ENCODE measurements at places on chromosomes 7 and 10. TPM values are rescaled to one million over a fixed set of nuclear protein-coding genes. Genes with fewer than 3 reads are reported as not detected.

The LEP gene
- total RNA-seq: not detected

GRCh38 chr7:67309764-67310549, 313.3 kb downstream of the TYW1 start:
- H3K4me3 ChIP-seq: no peak overlapping the region
- no peak for DNase-seq
- no peaks in the 10 kb centered on the region for H3K4me1 ChIP-seq
- H3K27ac ChIP-seq: no peak overlapping the region

The UPK3BL1 gene
- 22.6 TPM for total RNA-seq

DNA sequence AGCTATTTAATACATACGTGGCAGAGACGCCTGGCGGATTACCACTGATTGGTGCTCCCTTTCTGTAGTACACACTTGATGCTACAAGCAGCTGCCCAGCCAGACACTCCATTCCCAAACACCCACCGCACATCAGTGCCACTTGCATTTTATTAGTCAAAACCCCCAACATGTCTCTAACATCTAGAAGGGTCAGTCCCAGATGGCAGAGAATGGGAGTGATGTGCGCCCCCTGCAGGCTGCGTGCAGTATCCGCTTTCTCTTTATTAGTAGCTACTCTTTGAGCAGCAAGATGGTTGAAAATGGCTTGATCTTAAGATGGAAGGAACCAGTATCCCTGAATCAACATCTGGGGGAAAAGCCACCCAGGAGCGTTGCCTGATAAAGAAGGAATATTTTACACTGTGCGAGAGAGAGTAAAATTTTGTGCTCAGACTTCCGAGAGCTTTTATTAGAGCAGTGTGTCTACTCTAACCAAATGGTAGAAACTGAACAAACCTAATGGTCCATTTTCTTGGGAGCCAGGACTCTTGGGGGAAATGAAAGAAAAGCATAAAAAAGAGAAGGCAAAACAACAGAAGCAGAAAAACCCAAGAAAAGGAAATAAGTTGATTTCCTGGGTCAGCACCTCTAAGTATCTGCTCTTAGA, 78.3 kb downstream of the ST8SIA6 start:
- no peak overlapping the region for H3K4me3 ChIP-seq
- no peak for DNase-seq
- H3K36me3 ChIP-seq: no peaks in the 10 kb centered on the region
- H3K4me1 ChIP-seq: no peaks in the 10 kb centered on the region
- no peak overlapping the region for H3K27ac ChIP-seq

DNA sequence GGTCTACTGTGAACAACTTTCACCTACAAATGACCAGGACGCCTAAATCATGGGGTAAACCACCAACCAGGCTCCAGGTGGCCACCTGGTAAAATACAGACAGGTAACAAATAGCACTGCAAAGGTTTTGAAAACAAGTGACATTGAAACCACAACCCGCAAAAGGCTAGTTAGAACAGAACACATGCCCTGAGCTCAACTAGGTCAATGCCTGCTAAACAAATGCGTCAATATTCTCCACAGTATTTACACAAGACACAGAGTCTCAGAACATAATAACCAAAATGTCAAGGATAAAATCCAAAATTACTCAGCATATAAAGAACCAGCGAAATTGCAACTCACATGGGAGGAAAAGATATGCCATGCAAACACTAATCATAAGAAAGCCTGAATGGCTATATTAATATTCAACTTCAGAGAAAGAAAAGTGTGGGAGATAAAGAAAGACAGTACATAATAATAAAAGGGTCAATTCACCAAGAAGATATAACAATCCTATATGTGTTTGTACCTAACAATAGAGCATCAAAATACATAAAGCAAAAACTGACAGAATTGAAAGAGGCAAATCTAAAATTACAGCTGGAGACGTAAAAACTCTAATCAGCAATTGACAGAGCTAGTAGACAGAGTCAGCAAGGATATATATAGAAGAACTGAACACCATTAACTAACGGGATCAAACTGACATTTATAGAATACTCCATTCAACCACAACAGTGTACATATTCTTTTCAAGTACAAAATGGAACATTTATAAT, 47.6 kb downstream of the SMURF1 start:
- DNase-seq: no peak
- H3K27me3 ChIP-seq: no peaks in the 10 kb centered on the region
- peaks cover 23% of the 10 kb centered on the region for H3K4me1 ChIP-seq
- peak overlapping the region; percentile 35 for H3K27ac ChIP-seq

GRCh38 chr7:77479536-77480088, 57.5 kb upstream of the PTPN12 start:
- H3K27me3 ChIP-seq: no peaks in the 10 kb centered on the region
- no peak overlapping the region for H3K4me3 ChIP-seq
- no peaks in the 10 kb centered on the region for H3K36me3 ChIP-seq
- no peak overlapping the region for H3K27ac ChIP-seq
- H3K4me1 ChIP-seq: peaks cover 12% of the 10 kb centered on the region
- no peak for DNase-seq

DNA sequence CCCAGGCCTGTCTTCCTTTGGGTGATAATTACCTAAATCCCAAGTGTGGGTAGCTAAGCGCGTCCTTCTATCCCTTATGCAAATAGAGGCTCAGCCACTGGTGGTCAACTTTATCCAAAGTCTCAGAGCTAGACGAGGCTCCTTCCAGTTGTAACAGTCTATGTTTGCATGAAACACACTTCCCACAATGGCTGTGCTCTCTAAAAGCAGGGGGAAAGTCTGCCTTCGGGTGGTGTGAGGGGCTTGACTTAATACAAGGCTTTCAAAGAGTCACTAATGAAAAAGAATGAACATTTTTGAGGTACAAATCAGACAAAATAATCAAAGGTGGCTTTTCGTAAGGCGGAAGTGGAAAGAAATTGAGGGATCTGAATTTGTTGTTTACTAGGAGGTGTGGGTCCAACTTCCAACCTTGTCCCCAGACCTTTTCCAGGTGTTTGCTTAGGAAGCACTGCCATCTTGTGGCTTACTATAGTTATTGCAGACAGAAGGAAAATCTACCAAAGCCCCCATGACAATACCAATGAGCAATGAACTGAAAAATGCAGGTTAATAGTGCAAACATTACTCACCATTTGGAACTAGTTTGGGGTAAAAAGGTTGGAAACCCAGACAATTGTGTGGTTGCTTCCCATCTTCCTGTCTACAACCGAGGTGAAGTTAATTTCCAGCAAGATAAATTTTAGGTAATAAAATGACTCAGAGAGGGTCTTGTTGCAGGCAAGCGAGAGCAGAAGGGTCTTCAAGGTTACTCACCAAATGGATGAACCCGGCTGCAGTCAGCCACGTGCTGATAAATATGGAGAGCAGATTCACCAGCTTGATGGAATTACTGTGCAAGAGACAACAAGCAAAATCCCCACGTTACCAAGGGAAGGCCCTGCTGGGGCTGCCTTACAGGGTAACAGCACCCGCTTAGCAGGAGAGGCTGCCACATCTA, 525.7 kb downstream of the KCNMA1 start:
- H3K4me3 ChIP-seq: no peak overlapping the region
- H3K4me1 ChIP-seq: peaks cover 6% of the 10 kb centered on the region
- no peaks in the 10 kb centered on the region for H3K36me3 ChIP-seq
- DNase-seq: no peak

DNA sequence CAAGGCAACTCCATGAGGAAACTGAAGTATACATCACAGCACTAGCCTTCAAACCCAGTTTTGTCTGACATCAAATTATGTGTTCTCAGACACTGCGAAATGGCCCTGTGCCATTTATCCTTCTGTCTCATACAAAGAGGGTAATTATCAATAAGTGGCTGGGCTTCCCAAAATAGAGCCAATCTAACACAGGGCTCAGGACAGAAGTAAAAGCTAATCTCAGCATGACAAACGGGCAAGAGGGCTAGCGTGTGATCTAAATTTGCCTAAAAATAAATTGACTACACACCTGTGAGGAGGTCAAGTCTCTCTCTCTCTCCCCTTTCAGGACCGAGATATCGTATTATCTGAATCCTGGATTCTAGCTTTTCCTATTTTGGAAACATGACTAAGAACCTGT, 67.2 kb downstream of the DGKB start:
- no peak overlapping the region for H3K4me3 ChIP-seq
- no peaks in the 10 kb centered on the region for H3K27me3 ChIP-seq
- no peak for DNase-seq
- no peaks in the 10 kb centered on the region for H3K36me3 ChIP-seq
- H3K27ac ChIP-seq: no peak overlapping the region

DNA sequence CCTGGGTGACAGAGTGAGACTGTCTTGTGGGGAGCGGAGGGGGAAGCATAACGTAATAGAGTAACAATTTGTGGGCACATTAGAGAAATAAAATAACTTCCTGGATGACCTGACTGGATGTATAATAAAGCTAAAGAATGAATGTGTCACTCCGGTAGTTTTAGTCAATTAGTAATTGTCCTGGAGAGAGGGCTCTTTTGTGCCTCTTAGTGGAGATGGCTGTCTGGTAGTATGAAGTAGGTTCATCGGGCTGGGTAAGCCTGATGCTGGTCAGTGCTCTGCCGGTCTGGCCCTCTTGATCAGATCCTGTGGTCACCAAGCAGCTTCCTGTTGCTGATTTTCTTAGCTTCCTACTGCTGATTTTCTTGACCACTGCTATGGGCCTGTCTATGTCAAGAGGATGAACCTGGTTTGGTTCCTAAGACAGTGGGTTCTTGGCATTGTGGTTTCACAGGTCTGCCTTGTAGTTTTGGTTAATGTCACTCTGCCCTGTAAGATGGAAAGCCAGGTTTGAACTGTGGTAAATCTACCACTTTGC, 34.1 kb downstream of the ZRANB1 start:
- H3K4me3 ChIP-seq: no peak overlapping the region
- H3K27ac ChIP-seq: no peak overlapping the region
- H3K36me3 ChIP-seq: peaks cover 36% of the 10 kb centered on the region
- H3K27me3 ChIP-seq: no peaks in the 10 kb centered on the region
- peaks cover 9% of the 10 kb centered on the region for H3K4me1 ChIP-seq
